ENCODE measurements at places on chromosomes 6 and 20.

DNA sequence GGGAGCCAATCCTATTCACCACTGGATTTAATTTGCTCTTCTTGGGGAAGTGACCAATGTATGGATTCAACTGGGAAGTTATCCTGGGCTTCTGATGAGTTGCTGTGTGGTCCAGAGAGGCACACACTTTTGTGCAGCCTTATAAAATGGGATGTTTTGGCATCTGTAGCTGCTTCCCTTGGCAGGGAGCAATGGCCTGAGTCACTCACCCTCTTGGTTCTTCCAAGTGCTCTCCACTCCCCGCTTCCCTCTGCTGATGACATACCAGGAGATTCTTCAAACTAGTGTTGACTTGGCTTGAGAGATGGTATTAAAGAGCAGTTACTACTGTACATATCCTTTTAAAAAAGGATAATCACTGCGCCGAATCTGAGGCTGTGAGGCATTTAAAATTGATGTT, 105.8 kb downstream of the JARID2 start:
- no peak for DNase-seq

- no peak for DNase-seq
These were observed 1.1 kb downstream of the MGME1 start for GRCh38 chr20:17969884-17970409.

DNA sequence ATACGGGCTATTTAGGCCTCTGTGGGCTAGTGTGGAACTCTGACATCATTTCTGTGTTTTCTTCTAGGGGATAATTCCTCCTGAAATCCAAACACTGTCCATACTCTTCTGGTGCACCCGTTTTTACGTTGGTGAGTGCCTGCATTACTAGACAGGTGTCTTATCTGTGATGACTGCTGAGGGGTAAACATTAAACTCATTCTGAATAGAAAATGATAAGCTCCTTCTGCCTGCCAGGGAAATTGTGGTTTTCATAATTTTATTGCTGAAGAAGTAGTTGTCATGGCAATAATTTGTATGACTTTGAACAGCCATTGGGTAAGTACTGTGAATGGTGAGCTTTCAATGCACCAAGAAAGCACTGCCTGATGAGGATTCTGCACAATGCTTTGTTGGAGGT, 705.6 kb downstream of the UTRN start:
- no peak for DNase-seq

GRCh38 chr6:54515013-54515412, 206.8 kb downstream of the TINAG start:
- DNase-seq: no peak

DNA sequence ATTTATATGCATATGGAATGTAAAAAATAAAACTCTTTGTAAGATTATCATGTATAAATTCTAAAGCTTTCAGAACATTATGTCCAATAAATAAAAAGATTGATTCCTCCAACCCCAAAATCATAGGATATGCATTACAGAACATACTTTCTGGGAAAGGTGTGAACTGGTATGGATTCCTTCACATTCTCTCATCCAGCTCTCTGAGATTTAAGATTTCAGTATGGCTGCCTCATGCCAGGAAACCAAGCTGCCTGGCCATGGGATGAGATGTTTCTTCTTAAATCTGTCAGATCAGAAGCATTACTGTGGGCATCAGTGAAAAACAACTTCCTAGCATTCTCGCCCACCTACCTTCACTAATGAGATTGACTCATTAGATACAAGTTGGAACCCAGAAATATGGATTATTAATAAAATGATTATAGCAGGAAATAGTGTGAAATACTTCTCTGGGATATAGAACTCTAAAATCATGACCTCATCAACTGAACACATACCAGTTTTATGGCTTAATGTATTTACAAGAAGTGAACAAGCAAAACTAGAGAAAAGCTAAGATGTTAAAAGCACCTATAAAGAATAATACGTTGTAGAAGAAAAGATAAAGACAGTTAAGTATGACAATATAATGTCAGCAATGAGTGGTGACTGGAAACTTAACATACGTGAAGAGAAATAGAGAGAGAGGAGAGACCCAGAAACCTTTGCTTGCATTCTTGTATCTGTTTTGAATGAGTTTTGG, 171.6 kb upstream of the PHACTR1 start:
- DNase-seq: no peak

DNA sequence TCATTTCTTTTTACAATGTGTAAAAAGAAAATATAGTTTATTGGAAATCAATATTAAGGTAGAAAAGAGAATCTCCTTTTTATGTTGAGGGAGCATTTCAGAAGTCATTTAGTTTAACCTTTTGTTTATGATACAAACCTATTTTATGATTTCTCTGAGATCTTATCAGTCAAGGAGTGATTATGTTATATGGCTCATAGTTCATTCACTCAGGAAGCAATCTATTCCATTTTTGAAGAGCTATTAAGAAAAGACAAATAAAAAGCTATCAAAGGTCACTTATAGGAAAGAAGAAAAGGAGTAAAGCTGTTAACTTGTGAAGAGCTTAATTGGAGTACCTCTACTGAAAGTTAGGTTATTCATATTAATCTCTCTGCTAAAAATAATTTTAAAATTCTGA, 526.6 kb upstream of the JAG1 start:
- DNase-seq: no peak

DNA sequence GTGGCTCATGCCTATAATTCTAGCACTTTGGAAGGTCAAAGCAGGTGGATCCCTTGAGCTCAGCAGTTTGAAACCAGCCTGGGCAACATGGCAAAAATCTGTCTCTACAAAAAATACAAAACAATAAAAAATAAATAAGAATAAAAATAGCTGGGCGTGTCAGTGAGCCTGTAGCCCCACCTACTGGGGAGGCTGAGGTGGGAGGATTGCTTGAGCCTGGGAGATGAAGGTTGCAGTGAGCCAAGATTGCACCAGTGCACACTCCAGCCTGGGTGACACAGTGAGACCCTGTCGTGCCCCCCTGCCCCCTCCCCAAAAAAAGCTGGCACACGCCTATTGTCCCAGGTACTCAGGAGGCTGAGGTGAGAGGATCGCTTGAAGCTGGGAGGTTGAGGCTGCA, 35.1 kb upstream of the SRPK1 start:
- DNase-seq: no peak

GRCh38 chr6:73503027-73503772, 17.6 kb downstream of the EEF1A1 start:
- DNase-seq: no peak

- DNase-seq: no peak
These were observed 45.3 kb upstream of the ZNF184 start for GRCh38 chr6:27517928-27518787.

DNA sequence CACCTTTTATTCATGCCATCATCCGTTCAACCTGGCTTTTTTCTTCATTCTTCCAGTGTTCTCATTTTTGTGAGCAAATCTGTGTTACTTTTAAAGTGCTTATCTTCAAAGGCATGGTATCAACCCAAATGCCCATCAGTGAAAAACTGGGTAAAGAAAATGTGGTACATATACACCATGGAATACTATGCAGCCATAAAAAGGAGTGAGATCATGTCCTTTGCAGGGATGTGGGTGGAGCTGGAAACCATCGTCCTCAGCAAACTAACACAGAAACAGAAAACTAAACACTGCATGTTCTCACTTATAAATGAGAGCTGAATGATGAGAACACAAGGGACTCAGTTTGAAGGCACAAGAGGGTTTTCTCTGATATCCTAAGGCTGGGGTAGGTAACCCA, 130.3 kb downstream of the CCDC170 start:
- DNase-seq: no peak

GRCh38 chr6:114042267-114043016, 71.5 kb upstream of the HDAC2 start:
- no peak for DNase-seq

GRCh38 chr6:135358985-135359384, 138.6 kb downstream of the AHI1 start:
- peak; percentile 42 for DNase-seq

DNA sequence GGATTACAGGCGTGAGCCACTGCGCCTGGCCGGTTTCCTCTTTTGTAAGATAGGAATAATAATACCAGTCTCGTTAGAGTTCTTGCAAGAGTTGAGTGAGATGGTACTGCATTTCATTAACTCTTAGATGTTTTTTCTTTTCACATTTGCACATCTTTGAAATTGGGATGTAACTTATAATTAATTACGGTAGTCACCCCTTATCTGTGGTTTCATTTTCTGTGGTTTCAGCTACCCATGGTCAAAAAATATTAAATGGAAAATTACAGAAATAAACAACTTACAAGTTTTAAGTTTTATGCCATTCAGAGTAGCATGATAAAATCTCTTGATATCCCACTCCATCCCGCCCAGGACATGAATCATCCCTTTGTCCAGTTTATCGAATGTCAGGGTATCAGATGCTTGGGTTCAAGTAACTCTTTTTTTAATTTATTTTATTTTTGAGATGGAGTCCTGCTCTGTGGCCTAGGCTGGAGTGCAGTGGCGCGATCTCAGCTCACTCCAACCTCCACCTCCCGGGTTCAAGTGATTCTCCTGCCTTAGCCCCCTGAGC, 15.4 kb downstream of the PTK7 start:
- DNase-seq: no peak

DNA sequence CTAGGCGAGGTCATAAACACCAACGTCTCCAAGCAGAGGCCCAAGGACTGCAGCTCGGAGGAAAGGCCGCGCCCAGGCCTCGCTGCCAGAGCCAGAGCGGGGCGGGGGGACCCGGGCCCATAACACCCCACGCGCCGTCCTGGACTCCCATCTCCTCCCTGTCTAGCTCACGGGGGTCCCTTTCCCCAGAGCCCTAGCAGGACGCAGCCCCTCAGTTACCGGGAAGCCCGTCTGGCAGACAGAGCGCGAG, 44.9 kb downstream of the MDFI start:
- no peak for DNase-seq

GRCh38 chr20:43963872-43964791, 49.5 kb downstream of the TOX2 start:
- DNase-seq: no peak

GRCh38 chr6:107122748-107123147, 7.4 kb upstream of the BEND3 start:
- DNase-seq: no peak

DNA sequence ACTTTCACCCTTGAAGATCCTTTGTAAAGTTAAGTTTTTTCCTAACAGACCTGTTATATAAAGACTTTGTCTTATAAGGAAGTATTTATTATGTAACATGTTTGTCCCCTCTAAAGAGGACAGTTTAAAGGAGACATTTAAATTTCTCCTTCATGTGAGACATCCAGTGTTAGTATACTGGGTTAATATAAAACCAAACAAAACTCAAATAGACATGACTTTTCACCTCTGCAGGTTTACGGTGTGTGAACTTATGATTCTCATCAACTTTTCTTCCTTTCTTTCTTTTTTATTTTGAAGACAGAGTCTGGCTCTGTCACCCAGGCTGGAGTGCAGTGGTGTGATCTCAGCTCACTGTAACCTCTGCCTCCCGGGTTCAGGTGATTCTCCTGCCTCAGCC, 17.4 kb upstream of the MPC1 start:
- no peak for DNase-seq

DNA sequence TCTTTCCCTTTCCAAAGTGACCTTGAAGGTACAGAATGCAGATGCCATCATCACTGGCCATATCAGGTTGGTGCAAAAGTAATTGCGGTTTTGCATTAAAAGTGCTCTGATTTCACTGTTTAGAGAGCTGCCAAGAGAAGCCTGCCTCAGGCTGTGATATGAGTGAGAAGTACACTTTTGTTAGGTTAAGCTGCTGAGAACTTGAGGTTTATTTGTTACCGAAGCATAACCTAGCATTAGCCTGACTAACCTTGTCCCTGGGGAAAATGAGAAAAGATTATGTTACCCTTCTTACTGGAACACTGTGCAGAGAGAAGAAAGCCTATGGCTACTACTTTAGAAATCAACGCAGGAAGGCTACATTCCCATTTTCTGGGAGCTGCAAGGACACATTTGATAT, 70.5 kb upstream of the RBM24 start:
- no peak for DNase-seq

DNA sequence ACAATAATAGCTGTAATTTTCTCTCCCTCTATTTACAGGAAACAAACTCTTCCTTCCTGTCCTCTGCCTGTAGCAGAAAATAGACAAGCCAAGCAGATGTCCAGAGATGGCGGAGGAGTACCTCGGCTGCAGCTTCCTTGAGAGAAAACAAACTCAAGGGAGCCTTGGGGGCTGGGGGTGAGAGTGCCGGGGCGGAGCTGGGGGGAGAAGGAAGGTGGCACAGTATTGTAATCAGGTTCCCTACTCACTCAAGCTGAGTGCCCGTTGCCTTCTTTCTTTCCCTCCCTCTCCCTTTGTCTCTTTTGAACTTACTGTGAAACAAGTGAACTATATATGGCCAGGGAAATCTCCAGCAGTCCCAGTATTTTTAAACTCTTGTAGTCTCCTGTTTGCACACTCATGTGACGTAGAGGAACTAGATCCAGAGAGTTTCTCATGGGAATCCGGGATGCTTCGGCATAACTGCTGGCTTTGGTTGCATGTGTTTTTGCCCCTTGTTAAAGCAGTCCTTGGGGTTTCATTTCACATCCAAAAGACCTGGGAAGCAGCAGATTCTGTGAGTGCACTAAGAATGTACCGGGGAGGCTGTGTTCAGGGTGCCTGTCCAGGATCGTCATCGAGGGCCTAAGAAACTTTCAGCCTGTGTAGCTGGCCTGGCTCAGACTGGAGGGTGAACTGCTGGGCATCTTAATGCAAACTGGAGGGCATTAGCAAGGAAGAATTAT, 44.6 kb upstream of the HDDC2 start:
- no peak for DNase-seq

DNA sequence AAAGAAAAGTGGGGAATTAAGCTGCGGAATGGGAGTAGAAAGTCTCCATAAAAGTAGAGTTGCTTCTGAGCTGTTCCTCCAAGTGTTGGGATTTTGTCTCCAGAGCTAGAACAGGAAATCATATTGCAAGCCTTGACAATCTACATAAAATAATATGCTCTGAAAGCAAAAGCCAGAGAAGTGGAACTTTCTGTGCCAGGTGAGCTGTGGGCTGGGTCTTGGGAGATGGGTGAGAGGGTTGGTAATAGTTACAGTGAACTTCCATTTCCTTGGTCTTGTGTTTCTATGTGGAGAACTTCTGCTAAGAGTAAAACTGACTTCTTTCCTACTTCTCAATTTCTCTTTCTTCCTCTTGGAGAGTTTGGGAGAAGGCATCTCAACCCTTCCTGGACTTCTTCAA, 6.3 kb upstream of the HMGN4 start:
- no peak for DNase-seq

GRCh38 chr6:106168097-106168888, 82.2 kb downstream of the PRDM1 start:
- no peak for DNase-seq

- DNase-seq: no peak
These were observed 208.0 kb downstream of the EYA2 start for GRCh38 chr20:47102629-47103028.

- no peak for DNase-seq
These were observed 372 bp downstream of the KIAA0408 start for GRCh38 chr6:127458817-127459216.

- DNase-seq: no peak
These were observed 13.3 kb downstream of the VAPB start for GRCh38 chr20:58402305-58402704.

- no peak for DNase-seq
These were observed 170.7 kb downstream of the DOK5 start for GRCh38 chr20:54646156-54646517.

- DNase-seq: no peak
These were observed 75.6 kb upstream of the RNF24 start for GRCh38 chr20:4090756-4091489.
